ENCODE measurements at places on chromosomes 7 and 10.

- no peak for DNase-seq
Measured at GRCh38 chr10:15158448-15158847, 10.0 kb downstream of the NMT2 start.

GRCh38 chr10:76127984-76128589, 696.7 kb downstream of the LRMDA start:
- no peak for DNase-seq

GRCh38 chr7:2613098-2613930, 18.5 kb upstream of the TTYH3 start:
- no peak for DNase-seq

GRCh38 chr10:78602201-78602932, 466.4 kb upstream of the ZMIZ1 start:
- no peak for DNase-seq

DNA sequence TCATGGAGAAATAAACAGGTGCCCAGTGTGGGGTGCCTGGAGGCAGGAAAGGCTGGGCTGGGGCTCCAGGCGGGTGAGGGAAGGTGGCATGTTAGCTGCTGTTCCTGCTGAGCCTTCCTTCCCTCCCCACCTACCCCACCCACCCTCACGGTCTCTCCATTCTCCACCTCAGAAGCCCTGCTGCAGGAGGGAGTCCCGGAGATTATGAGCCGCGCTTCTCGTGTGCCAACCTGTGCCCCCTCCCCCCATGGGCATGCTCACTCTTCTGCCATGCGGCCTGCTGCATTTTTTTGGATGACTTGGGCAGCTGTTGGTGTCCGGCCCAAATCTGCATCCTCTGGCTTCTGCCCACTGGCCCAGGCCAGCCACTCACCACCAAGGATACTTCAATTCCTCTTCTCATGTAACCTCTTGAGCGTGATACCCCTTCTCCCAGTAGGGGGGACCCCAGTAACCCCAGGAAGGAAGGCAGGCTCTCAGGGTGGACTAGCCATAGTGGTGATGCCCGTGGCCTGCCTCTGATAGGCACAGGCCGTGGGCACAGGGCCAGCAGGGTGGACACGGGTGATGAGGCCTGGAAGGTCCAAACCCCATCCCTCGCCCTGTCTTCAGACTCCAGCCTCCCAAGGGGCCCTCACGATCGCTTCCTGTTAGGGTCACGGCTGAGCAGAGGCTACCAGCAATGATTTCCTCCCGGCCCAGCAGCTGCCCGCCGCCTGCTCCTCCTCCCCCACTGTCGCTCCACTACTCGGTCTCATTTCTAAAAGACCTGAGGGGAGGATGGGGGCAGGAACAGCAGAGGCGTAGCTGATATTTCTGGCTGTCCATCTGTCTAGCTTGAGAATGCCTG, 27.8 kb downstream of the UNC5B start:
- no peak for DNase-seq

DNA sequence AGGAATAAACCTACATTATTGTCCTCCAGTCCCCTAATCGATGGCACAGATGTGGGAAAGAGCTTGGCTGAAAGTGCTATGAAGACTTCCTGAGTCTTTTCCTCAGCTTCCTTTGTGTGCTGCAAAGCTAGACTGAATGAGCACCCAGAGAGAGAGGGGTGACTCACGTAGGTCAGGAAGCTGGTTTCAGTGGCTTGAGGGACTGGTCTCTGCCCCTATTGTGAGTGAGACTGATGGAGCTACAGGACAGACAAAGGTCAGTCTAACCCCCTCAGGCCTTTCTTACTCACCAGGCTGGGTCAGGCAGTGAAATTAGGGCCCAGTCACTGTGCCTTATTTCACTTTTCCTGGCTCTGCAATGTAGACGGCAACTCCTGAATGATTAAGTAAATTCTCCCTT, 171.1 kb upstream of the GRB10 start:
- DNase-seq: no peak

GRCh38 chr10:11045995-11046775, 28.5 kb downstream of the CELF2 start:
- no peak for DNase-seq

- DNase-seq: no peak
Measured at GRCh38 chr10:79321951-79322350, 25.3 kb upstream of the PPIF start.

DNA sequence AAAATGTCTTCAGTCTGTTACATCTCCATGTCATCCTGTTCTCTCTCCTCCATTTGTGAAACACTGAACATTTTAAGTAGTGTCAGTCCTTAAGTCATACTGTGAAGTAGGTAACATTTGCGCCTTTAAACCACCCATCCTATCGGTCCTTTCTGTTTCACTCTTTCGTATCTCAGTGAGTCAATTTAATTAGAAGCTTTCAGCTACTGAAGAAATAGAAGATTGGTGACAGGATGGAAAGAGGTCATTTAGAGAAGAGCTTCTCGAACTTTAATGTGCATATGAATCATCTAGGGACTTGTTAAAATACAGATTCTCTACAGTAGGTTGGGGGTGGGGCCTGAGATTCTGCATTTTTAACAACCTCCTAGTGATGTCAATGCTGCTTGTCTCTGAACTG, 113.4 kb downstream of the SRI start:
- no peak for DNase-seq

DNA sequence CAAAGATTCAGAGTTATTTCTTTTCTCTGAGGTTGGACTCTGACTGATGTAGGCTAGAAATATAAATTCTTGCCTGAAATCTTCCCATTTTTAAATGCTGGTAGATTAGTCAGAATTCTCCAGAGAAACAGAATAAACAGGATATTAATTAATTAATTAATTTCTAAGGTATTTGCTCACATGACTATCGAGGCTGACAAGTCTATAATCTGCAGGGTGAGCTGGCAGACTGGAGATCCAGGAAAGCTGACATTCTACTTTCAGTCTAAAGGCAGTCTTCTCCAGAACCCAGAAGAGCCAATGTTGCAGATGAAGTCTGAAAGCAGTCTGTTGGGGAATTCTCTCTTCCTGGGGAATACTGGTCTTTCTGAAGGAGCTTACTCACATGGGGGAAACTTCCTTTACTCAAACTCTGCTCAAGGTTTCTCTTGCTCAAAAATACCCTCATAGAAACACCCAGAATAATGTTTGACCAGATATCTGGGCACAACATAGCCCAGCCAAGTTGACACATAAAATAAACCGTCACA, 189.7 kb downstream of the KIF20B start:
- no peak for DNase-seq

DNA sequence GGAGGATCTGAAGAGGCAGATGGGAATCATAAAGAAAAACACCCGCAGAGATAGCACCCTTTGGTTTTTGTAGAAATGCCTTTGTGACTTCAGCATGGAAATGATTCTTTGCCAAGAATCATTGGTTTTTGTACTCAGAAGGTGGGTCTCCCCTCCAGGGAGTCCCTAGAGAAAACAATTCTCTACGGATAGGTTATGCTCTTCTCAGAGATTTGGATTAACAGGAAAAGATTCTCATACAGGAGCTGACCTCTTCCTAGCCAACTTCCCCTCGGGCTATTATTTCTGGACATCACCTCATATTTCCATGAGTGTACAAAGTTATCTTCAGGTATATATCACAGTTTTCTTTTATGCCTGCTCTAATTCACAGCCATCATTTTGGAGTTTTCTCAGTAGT, 274.2 kb upstream of the HABP2 start:
- DNase-seq: no peak

DNA sequence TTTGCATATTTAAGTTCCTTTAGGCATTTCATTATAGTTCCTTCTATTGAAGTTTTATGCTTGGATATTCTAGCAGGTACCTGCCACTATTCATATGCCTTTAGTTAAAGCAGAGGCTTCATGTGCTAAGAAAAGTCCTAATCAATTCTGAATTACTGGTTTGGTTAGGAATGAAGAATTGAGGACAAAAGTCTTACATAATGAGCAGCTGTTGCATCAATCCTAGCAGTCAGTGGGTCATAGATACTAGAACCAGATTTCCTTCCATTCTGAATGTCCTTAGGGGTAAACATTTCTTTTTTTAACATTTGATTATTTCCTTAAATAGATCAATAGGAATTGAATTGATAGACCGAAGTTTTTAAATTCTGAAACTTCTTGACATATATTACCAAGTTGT, 59.2 kb downstream of the CDK13 start:
- no peak for DNase-seq

- DNase-seq: no peak
Measured at GRCh38 chr7:142862351-142862750, 7.5 kb downstream of the EPHB6 start.

DNA sequence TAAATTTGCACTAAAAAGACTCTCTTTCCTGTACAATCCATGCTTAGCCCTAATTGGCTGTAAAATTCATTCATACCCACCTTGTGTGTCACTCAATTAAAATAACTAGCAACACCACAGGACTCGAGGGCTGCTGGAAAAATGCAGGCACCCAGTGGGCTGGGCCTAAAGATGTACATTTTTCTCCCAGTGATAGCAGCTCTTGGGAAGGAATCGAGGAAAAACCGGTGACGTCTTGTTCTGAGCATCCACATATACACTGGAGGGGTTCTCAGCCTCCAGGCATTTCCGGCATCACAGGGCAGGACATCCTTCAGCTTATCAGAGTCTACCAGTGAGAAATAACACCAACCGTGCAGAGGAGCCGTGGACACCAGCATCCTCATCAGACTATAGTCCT, 85.8 kb upstream of the PITRM1 start:
- DNase-seq: no peak

GRCh38 chr7:158295966-158296797, 291.4 kb downstream of the PTPRN2 start:
- no peak for DNase-seq

- DNase-seq: no peak
Measured at GRCh38 chr7:55326081-55326835, 38.9 kb upstream of the LANCL2 start.

- DNase-seq: no peak
Measured at GRCh38 chr10:21069929-21070700, 173.0 kb upstream of the NEBL start.

GRCh38 chr7:152887191-152887590, 127.6 kb downstream of the ACTR3B start:
- DNase-seq: no peak

- no peak for DNase-seq
Measured at GRCh38 chr7:142177869-142178268, 66.4 kb downstream of the MGAM2 start.

DNA sequence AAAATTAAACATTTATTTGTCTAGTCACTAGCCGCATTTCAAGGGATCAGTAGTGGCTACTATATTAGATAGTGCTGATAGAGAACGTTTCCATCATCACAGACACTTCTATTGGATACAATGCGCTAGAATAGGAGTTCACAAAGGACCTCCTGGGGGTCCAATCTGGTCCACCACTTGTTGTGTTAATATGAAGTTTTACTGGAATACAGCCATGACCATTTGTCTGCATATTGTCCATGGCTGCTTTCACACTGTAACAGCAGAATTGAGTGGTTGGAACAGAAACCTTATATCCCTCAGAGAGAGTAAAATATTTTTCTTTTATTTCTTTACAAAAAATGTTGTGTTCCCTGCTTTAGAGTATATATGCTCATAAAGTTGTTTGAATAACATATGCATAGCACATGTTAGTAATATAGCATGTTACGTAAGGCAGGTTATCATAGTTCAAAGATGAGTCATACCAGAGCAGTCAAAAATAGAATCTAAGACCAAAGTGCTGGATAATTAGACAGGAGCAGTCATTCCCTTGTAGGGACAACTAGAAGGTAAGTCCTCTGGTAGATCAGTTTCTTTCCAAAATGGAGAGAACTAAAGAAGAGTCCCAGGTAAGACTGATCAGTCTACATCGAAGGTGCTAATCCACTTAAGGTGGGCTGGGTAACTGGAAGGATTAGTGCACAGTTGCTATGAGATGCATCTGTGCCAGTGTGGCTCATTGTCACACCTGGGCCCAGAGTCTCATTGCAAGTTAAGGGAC, 14.9 kb downstream of the BZW2 start:
- DNase-seq: no peak

DNA sequence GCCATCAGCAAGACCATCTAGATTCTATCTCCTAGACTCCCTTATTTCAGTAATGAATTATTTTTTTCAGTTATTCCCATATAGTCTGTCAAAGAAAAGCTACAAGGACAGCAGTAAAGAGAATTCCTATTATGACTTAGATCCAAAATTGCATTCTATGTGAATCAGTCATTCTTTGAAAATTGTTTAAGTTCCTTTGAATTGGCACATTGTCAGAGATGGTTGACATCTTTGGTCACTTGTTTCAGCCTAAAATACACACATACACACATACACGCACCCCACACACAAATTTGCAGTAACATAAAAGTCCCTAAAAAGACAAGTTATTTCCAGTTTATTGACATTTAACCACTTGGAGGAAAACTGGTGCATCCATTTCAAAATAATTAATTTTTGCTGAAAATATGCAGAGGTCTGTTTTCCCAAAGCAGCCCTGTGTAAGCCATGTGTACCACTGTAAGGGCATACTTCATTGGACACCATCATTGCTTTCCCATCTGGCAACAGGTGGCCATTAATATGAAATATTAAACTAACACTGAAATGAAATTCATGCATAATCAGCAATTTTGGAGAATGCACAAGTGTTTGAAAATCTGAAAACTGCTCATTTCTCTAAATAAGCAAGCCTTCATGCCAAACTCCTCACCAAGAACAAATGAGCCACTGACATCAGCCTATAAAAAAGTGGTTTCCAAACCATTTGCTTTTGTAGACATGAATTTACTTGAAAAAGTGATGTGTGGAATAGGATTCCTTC, 121.7 kb upstream of the COL1A2 start:
- DNase-seq: no peak
